Stimulated activated CD4-positive, alpha-beta T cell treated with anti-CD3 and anti-CD28 coated beads, Interleukin-12 subunit alpha, Interleukin-12 subunit beta, amount 100 ng/mL, for 24 hours (primary cell): ENCODE measurements at places on chromosomes 1 and 21.

DNA sequence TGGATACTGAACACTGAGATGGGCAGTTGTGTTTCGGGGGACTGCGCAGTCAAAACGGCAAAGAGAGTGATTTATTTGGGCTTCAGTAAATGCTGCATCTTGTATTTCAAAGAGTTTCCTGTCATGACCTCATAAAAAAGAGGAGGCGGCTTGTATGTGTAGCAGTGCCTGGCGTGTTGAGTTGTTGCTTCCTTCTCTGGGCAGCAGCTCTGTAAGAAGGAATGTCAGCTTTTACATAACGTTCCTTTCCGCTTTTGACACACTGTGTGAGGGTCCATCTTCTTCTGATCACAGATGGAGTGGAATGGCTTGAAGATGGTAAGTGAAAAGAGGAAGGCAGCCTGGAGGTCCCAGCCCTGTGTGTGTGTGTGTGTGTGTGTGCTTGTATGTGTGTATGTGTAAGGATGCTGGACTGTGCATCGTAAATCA lies 941 bp downstream of the ELAVL4 start:
- DNase-seq: no peak

DNA sequence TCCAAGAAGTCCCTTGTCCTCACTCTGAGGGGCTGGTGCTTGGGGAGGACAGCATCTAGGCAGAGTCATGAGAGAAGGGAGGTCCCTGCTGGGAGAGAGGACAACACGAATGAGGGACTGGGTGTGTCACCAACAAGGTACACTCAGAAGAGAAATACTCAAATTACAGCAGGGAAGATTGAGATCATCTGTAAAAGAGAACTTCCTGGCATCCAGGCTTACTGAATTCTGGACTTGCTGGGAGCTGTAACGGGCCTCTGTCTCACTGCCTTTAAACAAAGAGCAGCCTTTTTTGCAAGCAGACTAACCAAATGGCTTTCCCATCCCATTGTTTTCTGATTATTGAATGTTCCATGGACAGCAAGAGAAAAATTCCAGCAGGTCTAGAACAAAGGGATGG lies 195.7 kb upstream of the RAB4A start:
- DNase-seq: no peak

GRCh38 chr1:62103846-62104245 lies 90.8 kb upstream of the L1TD1 start:
- no peak for DNase-seq

DNA sequence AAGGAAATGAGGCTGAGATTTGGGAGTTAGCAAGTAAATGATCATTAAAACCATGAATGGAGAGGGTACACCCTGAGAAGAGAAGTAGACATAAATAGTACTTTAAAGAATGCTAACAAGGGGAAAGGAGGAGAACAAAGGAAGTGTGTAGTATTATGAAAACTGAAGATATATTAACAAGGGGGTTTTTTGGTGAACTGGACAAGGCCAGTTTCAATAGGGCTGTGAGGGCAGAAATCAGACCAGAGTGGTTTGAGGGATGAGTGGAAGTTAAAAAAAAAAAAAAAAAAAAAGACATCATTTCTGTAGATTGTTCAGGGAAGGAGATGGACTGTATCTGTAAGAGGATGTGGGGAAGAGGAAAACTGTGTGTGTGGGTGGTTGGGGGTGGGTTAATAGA lies 137.1 kb downstream of the PLA2G4A start:
- no peak for DNase-seq

GRCh38 chr1:7269525-7269924 lies 484.3 kb downstream of the CAMTA1 start:
- no peak for DNase-seq

DNA sequence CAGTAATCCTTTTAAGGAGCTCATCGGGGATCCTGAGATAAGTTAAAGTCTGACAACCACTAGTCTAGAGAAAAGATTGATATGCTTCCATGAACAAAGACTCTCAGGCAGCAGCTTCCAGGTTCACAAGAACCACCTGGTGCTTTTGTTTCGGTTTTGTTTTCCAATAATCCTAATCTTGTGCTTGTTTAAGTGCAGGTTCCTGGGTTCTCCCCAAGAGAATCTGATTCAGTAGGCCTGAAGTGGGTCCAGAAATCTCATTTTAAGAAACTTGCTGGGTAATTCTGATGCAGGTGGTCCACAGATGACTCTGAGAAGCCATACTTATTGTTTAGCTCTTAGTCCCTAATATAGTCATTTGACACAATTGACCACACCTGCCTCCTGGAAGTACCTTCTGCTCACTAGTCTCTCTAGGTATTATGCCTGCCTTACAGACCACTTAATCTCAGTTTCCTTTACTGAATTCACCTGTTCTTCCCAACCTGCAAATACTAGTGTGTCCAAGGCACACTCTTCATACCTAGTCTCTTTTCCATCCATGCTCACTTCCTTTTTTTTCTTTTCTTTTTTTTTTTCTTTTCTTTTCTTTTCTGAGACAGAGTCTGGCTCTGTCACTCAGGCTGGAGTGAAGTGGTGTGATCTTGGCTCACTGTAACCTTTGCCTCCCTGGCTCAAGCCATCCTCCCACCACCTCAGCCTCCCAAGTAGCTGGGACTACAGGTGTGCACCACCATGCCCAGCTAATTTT lies 20.5 kb upstream of the FRRS1 start:
- DNase-seq: no peak

DNA sequence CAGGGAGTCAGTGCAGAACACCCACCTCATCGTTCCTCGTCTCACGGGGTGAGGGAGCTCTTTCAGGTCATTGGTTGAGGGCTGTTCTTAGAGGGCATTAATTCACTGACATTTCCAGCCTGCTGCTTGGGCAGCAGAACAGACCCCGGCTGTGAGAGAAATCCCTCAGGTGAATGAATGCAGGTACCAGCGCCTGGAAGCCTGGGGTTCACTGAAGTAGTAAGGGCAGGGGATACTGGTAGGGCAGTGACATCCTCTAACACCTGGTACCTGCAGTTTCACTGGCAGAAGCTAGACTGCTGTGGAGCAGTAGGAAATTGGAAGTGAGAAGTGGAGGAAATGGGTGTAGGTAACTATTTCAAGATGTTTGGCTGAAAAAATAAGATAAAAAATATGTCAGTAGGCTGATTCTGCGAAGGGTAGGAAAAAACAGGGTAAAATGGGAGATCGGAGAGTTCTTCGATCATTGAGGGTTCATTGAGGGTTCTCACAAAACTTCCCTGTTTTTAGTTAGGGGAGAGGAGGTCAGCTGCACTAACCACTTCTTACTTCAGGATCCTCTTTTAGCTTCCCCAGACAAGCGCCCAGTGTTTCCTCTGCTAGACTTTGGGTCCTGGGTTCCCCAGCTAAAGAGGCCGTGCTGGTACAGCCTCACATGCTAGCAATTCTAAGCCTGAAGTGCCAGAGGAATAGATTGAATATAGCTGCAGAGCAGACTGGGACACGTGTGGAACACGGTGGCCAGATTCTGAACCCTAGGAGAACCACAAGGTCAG lies 55.2 kb downstream of the RNF220 start:
- DNase-seq: no peak

- no peak for DNase-seq
Observed at GRCh38 chr1:224852901-224853568, 76.4 kb upstream of the DNAH14 start.

- DNase-seq: no peak
Observed at GRCh38 chr1:229554886-229555621, 3.5 kb downstream of the ABCB10 start.

DNA sequence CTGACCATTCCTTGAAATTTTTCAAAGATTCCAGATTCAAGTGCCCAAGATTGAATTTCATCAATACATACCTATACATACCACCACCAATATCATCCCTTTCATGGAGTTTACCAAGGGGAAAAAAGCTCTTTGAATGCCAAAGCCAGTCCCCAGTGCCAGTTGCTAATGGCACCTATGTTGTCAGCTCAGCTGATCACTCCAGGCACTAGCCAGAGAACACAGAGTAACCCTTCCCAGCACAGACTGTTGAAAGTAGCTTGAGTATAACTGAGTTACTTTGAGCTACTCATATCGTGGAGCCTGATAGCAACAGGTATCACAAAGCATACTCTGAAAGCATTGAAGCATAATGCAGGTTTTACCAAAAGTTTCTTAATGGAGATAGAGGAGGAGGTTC lies 133.9 kb upstream of the NFIA start:
- no peak for DNase-seq

- DNase-seq: peak; percentile 46
Observed at GRCh38 chr1:46527474-46528296, 23.8 kb downstream of the KNCN start.

DNA sequence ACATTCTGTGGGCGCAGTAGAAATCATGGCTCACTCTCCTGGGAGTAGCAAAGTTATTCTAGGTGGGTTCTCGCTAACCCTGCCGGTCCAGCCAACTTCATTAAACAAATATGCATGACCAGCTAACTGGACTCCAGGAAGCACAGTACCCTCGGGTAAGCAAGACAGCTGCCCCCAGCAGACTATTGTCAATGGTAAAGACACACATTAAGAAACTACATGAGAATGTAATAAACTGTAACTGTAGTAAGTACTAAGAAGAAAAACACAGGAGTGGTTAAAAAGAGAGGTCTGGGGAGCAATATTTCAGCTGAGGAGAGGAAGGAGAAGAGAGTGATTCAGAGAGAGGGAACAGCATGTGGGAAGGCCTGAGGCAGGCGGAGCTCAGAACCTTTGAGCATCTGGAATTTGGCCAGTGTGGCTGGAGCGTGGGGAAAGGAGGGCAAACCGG lies 7.4 kb downstream of the SLC2A5 start:
- DNase-seq: no peak

GRCh38 chr1:36134031-36134430 lies 9.0 kb upstream of the COL8A2 start:
- no peak for DNase-seq

- no peak for DNase-seq
Observed at GRCh38 chr1:179807691-179808485, 64.8 kb downstream of the FAM163A start.

DNA sequence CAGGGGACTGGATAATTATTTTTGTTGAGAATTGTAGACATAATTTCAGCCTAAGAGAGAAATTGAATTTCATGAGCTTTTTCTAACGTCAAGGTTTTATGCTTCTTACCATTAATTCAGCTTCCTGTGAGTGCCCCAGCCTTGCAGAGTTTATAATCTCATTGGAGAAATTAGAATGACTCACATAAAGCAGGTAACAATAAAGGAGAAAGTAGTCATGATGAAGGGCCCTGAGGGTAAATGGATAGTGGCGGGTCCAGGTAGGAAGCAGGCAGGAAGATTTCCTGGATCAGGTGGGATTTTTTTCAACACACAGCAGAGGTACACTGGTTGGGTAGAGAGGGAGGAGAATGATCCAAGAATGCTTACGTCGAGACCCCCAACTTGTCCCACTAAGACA lies 311.4 kb downstream of the BARHL2 start:
- DNase-seq: no peak

DNA sequence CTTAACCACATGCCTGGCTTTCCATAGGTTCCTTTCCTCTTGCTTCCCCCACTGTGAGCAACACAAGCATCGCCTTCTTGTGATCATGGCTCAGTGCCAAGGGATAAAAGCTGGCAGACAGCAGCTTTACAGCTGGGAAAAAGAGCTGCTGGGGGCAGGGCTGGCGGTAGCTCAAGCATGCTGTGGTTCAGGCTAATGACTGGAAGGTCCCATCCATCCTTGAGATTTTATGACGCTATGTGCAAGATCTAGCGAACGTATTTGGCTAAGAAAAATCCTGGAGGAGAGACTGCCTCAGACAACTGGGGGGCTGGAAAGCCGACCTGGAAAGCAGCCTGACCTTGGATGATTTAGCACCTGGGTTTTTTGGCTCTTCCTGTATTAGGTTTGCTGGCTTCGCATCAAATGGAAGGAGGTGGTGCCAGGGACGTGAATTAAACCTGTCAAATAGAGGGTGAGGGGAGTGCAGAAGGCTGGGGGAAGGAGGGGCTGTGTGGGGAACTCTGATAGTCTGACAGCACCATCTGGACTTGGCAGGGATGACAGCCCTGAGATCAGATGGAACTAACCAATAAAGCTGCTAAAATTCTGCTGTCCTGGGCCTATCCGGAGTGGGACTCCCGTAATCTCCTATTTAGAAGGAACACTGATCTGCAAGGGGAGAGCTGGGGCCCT lies 34.8 kb downstream of the ZMYND12 start:
- no peak for DNase-seq

DNA sequence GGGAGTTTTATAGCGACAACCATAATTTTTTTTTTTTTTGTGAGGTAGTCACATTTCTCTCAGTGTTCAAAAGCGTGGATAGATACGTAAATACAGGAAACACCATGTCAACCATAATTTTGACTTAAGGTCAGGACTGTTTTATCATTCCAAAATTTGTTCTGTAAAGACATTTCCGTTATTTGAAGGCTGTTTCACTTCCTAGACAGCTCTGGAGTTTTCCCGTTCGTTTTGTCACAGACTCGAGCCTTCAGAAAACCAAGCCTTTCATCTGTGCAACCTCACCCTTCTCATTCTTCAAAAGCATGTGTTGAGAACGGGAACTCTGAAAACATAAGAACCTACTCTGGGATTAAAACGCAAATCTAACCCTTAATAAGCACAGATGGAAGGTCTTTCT lies 17.9 kb downstream of the SIM2 start:
- DNase-seq: no peak

DNA sequence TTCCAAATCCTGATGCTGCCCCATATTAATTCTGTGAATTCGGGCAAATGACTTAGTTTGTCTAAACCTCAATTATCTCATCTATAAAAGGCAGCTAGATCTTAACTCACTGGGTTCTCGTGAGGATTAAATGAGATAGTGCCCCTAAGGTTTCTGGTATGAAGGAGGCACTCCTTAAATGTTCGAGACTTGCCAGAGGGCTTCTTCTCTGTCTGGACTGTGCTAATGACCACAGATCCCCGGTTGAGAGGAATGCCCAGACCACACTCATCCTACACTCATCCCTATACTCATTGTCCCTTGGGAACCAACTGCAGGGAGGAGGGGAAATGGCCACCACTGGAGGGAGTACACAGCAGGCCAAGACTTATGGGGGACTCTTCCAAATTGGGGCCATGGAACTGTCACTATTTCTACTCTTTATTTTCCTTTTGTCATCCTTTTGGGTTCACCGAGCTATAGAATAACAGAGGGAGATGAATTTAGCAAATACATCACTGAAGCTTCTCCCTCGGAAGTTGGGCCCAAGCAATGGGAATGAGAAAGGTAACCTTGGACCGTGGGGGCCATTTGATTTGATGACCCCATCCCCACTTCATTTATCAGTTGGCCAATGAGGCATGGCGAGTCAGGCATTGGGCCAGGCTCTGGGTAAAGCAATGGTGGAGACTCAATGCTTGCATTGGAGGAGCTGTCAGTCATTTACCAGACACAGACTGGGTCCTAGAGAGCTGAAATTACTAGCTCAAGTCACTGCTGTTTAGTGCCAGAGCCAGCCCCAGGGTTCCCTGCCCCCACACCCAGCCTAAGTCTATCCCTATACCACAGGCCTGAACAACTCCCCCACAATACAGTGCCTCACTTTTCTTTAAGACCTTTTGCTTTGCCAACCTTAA lies 5.1 kb downstream of the ATF3 start:
- DNase-seq: no peak

GRCh38 chr1:198903621-198904020 lies 264.8 kb downstream of the PTPRC start:
- DNase-seq: no peak

GRCh38 chr1:154808909-154809262 lies 61.2 kb downstream of the KCNN3 start:
- no peak for DNase-seq

- no peak for DNase-seq
Observed at GRCh38 chr1:232911027-232911599, 39.3 kb upstream of the NTPCR start.
